ENCODE measurements at places on chromosomes 16 and 17. TPM values are rescaled to one million over a fixed set of nuclear protein-coding genes. Genes with fewer than 3 reads are reported as not detected.

DNA sequence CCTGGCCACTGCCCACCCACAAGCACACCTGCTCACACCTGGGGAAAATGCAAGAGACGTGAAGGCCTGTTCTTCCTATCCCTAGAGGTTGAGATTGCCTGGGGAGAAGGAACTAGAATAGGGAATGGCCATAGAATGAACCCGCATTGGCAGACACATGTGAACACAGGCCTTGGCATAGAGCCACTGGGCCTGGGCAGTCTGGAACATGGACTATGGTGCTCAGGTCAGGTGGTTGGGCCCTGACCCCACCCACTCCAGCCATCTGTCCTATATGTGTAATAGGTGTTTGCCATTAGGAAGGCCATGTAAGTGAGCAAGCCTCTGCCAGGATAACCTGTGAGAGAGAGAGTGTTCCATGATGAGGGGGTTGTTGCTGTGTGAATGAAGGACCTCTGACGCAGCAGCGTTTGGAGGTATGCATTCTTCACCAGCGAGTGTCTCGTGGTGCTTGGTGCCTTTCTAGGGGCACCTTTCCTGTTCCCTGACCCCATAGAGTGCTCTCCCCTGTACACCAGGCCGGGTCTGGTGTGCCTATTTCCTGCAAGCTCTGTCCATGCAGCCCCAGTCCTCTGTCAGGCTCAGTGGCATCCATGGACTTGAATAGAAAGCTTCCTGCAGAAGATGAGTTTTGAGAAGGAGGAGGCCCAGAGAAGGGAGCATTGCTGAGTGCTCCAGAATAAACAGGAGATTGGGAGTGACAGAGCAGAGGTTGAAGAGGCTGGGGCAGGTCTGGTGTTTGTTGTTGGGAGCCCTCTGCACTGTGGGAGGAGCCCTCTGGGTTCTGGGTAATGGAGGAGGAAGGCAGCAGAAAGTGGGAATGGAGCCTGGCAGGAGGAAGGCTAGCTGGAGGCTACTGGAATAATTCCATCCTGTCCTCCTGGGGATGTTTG, 15.6 kb downstream of the CTRL start:
- no peak for DNase-seq

DNA sequence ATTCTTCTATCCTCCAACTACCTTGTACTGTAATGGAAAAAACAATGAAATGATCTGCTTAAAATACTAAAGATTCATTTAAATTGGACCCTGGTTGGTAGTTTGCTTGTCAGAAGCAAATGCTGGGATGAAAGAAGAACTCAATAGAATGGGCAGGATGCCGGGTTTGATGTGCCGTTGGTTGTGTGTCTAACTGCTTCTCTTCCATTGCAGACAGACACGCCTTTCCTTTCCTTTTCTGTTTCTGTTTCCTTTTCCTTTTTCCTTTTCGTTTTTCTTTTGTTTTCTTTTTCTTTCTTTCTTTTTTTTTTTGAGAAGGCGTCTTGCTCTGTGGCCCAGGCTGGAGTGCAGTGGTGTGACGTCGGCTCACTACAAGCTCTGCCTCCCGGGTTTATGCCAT, 64.6 kb downstream of the PLCG2 start:
- no peak for DNase-seq

- no peak for DNase-seq
Observed at GRCh38 chr16:58542291-58542690, 27.0 kb downstream of the SETD6 start.

Gene CHST4
- total RNA-seq: 1.1 TPM

DNA sequence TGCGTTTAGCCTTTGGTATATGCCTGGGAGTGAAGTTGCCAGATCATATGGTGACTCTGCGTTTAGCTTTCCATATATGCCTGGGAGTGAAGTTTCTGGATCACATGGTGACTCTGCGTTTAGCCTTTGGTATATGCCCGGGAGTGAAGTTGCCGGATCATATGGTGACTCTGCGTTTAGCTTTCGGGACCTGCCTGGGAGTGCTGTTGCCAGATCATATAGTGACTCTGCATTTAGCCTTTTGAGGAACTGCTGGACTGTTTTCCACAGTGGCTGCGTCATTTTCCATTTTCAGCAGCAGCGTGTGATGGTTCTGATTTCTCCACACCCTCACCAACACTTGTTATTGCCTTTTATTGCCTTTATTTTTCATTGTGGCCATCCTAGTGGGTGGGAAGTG, 73.0 kb downstream of the OR1D5 start:
- no peak for DNase-seq

- DNase-seq: no peak
Observed at GRCh38 chr17:40820228-40820838, 2.1 kb downstream of the KRT10 start.

GRCh38 chr17:63714550-63715277, 14.8 kb upstream of the LIMD2 start:
- no peak for DNase-seq

Gene NLGN2
- total RNA-seq: 33.6 TPM

Gene TSNAXIP1
- 1.6 TPM for total RNA-seq
